ENCODE measurements at places on chromosomes 1 and 21. TPM values are rescaled to one million over a fixed set of nuclear protein-coding genes. Genes with fewer than 3 reads are reported as not detected.

GRCh38 chr1:87979079-87979478 is 650.4 kb downstream of the LMO4 start:
- no peak for DNase-seq

TYW3 gene
- total RNA-seq = 22.6 TPM

NOC2L gene
- total RNA-seq = 64.1 TPM

OR2M2 gene
- not detected for total RNA-seq

AK4 gene
- 0.34 TPM for total RNA-seq

HIVEP3 gene
- total RNA-seq = 6.3 TPM

DCAF6 gene
- total RNA-seq = 40.0 TPM
